CD8-positive, alpha-beta memory T cell (primary cell): ENCODE measurements at places on chromosomes 2 and 18.

DNA sequence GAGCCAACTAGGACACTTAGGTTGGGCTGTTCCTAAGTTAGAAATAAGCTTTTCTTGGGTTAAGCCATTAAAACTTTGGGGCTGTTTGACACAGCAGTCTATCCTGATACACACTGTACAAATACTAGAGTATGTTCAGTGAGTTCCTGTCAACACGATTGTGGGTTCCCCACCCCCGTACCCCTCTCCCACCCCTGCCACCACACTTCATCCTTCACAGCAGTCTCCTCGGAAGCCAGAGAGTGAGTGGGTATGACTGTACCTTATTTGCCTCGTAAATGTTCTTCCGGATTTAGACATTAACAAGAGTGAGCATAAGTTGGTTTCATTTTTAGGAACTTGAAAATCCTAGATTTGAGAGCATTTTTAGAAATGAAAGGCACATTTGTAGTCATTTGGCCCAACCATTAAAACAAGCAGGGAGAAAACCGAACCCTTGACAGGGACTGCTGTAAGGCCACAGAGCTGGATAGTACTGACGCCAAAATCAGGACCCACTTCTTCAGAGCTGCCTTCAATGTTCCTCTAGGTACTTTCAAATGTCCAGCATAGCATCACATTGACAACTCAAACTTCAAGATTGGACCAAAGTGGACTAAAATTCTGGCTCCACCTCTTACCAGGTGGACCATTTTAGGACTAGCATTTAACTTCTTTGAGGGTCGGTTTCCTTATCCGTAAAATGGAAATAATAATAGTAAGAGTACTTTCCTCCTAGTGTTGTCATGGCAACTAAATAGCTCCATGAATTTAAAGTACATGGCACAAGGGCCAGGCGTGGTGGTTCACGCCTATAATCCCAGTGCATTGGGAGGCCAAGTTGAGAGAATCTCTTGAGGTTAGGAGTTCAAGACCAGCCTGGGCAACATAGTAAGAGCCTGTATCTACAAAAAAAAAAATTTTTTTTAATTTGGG is 166.3 kb upstream of the SERTAD2 start:
- DNase-seq = peak; percentile 68

- DNase-seq = no peak
Observed at GRCh38 chr18:23887493-23887892, 127.1 kb upstream of the TTC39C start.

- DNase-seq = no peak
Observed at GRCh38 chr2:26196683-26197418, 24.0 kb downstream of the GAREM2 start.

- DNase-seq = no peak
Observed at GRCh38 chr2:157786663-157787363, 89.3 kb downstream of the ACVR1 start.

DNA sequence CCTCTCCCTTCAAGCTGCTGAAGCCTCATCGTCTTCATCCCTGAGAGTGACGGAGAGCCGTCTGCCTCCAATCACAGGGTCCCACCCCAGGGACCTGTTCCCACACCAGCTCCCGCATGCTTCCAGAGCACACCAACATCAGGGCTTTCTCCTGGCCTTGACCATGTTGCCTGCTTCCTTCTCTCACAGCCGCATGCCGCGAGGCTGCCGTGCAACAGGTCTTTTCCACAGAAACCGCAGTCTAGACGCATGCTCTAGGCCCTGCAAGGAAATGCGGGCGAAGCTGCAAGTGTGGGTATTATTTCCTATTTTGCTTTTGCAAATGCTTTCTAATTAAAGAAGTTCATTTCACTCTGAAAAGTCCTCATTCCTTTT is 277.8 kb downstream of the EIPR1 start:
- no peak for DNase-seq
